ENCODE measurements at places on chromosomes 5 and 9. TPM values are rescaled to one million over a fixed set of nuclear protein-coding genes. Genes with fewer than 3 reads are reported as not detected.

The CCNB1 gene
- 171 TPM for total RNA-seq

The IGIP gene
- total RNA-seq, result 1.1 TPM

The TEX10 gene
- total RNA-seq, result 27.5 TPM

The FAXDC2 gene
- total RNA-seq, result 5.8 TPM

The KIF4B gene
- total RNA-seq, result not detected
